ENCODE measurements at places on chromosomes 7 and 10. TPM values are rescaled to one million over a fixed set of nuclear protein-coding genes. Genes with fewer than 3 reads are reported as not detected.

POLR1F gene
- total RNA-seq = 18.2 TPM

GRCh38 chr10:3427347-3427746, 254.8 kb upstream of the PITRM1 start:
- DNase-seq = no peak

DNA sequence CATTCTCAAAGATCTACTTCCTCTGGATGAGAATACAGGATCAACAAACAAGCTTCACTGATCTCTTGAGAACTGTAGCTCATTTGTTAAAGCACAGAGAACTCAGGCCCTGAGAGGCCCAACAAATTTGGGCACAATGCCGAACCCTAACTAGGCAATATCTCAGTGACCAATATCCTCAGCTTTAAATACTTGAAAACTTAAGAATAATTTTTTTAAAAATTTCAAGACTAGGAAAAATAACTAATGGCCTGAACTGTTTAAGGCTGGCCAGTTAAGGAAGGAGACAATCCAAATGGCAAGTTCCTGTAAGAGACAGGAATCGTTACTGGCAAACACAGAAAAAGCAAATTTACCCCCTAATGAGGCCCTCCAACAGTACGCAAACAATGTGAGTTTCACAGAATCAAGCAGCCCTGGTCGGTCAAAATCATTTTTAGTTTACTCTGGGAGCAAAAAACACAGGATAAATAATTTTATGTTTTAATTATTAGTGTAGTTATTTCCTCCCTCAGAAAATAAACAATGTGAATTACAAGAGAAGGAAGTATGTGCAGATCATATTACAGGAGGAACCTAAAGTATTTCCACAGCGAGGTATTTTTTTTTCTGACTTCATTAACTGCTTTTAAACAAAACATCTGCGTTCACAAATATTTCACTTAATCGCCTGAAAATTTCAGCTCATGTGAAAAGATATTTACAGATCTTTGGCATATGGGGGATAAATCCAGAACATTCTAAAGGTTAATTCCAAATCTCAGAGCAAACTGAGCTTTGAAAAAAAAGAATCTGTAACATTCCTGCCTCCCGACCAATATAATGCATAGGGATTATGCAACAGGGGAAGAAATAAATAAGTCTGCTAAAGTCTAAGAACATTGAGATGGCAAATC, 39.5 kb downstream of the NT5C2 start:
- DNase-seq = no peak

DNA sequence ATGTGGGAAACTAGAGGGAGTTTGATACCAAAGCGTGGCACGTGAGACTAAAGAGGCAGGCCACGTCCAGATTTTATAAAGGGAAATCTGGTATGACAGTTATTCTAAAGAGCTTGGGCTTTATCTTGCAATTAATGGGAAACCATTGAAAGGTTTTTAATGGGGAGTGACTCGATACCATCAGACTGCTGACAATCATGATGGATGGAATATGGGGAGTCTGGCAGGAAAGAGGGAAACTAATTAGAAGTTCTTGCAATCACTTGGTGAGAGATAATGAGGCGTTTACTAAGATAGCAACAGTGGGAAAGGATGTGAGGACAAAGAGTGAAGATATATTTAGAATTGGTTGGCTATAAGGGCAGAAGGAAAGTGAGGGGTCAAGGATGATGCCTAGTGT, 94.0 kb downstream of the MBL2 start:
- no peak for DNase-seq

GRCh38 chr10:123136806-123137642, 1.3 kb downstream of the HMX3 start:
- DNase-seq = peak; percentile 72

PTPRZ1 gene
- total RNA-seq = not detected

GRCh38 chr7:48300301-48300700, 129.0 kb downstream of the ABCA13 start:
- no peak for DNase-seq

- DNase-seq = no peak
Measured at GRCh38 chr10:122157451-122157850, 113.6 kb upstream of the BTBD16 start.

HOXA7 gene
- 1.7 TPM for total RNA-seq

GRCh38 chr7:78355834-78356233, 557.3 kb downstream of the PHTF2 start:
- DNase-seq = no peak

- DNase-seq = no peak
Measured at GRCh38 chr10:65355141-65355680, 1570.6 kb upstream of the LRRTM3 start.

DNA sequence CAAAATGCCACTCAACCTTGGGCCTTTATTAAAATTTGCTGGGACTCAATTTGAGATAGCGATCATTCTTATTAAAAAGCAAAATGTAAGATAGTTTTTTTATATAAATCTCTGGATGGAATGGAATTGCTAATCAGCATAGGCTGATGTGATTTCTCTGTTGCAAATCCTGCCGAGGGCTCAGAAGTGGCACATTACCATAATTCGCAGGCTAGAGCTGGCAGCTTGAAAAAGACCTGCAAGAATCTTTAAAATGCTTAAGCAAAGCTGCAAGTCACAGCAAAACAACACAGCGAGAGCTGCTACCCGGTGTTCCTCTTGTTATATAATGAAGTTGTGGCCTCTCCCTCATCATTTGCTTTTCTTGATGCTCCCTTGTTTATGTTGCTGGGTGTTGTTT, 448.1 kb downstream of the GATA3 start:
- DNase-seq = no peak

GRCh38 chr7:1695800-1696454, 25.9 kb downstream of the ELFN1 start:
- DNase-seq = no peak

- DNase-seq = no peak
Measured at GRCh38 chr10:14727924-14728323, 46.8 kb downstream of the FAM107B start.

DNA sequence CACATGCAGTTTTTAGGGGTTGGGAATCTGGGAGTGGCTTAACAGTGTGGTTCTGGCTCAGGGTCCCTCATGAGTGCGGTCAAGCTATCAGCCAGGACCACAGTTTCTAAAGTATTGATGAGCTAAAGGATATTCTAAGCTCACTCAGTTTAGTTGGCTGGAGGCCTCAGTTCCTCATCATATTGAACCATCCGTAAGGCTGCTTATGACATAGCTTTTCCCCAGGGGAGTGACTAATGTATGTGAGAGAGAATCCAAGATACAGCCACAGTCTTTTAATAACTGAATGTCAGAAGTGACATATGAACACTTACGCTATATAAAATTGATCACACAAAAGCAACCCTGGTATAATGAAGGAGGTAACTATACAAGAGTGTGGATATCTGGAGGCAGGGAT, 245.3 kb downstream of the POLR1F start:
- no peak for DNase-seq

DNA sequence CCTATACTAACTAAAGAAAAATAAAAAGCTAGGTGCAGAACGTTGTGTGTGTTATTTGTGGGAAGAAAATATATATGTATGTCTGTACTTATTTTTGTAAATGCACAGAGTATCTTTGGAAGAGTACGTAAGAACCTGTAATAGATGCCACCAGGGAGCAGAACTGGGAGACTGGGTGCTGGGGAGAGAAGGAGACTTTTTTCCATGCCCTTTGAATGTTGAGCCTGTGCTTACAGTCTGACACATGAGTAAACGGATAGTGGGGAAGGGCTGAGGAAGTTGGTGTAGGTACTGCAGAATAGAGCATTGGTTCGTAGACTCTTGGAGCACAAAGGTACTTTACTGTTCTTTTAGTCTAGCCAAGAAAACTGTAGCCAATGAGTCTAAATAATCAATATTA, 1.3 kb upstream of the SCRN1 start:
- DNase-seq = no peak

GRCh38 chr10:113474752-113475151, 78.1 kb upstream of the HABP2 start:
- DNase-seq = peak; percentile 34

GRCh38 chr7:104814671-104815400, 199.2 kb upstream of the KMT2E start:
- DNase-seq = no peak

DNA sequence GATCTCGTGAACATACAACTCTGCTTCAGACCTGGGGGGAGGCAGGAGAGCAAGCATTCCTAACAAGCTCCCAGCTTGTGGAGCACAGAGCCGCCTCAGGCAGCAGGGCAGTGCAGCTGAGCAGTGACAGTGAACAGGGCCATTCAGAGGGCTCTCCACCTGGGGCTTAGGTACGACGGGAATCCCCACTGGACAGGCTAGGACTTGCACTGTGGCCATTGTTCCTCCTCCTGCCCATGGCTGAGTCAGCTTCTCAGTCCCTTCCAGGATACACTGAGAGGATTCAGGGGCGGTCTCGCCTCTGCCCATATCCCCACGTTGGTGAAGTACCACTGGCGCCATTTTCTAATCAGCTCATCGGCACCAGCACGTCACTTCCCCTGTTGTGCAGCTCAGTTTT, 71.1 kb downstream of the FIGNL1 start:
- DNase-seq = no peak

DNA sequence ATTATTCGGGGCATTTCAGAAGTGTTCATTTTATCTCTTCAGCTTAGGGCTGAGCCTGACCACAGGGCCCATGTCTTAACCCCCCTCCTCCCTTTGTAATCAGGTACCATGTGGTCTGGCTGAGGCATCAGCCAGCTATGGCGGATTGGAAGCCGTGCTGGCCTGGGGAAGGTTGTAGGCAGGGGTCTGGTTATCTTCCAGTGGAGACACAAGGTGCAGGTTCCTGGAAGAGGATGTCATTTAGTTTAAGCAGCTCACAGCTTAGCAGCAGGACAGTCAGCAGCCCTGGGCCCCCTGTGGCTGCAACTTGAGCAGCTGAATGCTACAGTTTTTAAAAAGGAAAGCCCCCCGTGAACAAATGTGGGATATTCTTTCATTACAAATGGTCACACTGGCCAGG, 22.1 kb downstream of the BAG3 start:
- no peak for DNase-seq

CPEB3 gene
- total RNA-seq = 0.53 TPM

- no peak for DNase-seq
Measured at GRCh38 chr10:79048639-79049550, 19.9 kb upstream of the ZMIZ1 start.

- DNase-seq = no peak
Measured at GRCh38 chr10:132981746-132982145, 39.4 kb upstream of the CFAP46 start.

DNA sequence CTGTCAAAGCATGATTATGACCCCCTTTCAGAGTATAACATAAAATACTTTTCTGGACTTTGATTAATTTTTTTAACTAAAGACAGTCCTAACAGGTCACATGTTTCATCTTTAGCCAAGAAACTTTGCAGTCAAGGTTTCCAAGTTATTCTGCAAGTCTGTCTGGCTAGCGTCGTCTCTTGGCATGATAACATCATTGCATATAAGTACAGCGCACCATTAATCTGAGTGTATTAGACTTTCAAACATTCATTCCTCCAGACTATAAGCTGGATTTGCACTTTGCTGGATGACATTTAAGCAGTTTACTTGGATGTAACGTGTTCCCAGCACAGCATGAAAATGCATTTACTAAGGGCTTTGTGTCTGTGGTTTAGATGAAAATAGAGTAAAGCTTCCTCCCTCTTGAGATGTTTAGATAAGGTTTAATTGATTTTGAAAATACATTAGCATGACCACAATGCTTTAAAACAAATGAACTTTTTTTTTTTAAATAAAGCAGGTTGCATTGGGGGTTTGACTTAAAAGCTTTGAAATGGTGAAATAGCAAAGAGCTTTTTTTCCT, 349.0 kb upstream of the MTPN start:
- DNase-seq = no peak

DNA sequence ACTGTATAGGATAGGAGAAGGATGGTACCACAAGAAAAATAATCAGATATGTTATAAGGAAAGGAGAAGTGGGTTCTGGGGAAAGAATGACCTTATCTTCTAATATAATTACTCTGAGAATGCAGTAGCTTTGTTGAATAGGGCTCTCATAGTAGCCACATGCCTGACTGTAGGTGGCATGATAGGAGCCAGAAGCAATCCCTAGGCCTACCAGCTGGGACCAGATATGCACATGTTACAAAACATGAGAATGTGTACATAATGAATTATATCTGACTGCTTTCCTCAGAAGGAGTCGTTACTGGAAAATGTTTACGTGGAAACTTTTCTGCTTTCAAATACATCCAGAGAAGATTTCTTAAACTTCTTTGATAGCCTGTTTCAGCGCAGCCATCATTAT, 53.2 kb upstream of the FAM3C start:
- no peak for DNase-seq

SLC16A9 gene
- 4.0 TPM for total RNA-seq

DNA sequence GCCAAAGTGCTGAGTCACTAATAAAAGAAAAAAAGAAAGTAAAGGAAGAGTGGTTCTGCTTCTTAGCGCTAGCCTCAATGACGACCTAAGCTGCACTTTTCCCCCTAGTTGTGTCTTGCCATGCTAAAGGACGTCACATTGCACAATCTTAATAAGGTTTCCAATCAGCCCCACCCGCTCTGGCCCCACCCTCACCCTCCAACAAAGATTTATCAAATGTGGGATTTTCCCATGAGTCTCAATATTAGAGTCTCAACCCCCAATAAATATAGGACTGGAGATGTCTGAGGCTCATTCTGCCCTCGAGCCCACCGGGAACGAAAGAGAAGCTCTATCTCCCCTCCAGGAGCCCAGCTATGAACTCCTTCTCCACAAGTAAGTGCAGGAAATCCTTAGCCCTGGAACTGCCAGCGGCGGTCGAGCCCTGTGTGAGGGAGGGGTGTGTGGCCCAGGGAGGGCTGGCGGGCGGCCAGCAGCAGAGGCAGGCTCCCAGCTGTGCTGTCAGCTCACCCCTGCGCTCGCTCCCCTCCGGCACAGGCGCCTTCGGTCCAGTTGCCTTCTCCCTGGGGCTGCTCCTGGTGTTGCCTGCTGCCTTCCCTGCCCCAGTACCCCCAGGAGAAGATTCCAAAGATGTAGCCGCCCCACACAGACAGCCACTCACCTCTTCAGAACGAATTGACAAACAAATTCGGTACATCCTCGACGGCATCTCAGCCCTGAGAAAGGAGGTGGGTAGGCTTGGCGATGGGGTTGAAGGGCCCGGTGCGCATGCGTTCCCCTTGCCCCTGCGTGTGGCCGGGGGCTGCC, at the start of gene IL6:
TSS of gene IL6 (plus strand) at position 294 of the 807 bp plus-strand sequence. CDS start at position 357, 63 bp downstream.
- DNase-seq = peak; percentile 77

CALN1 gene
- not detected for total RNA-seq

GRCh38 chr7:138797715-138798320, at the start of the genes ATP6V0A4 and TMEM213:
Gene ATP6V0A4, minus strand, starts transcription at chr7:138798196. Its CDS starts 26,949 bp downstream, at chr7:138771247.
Gene TMEM213, plus strand, starts transcription at chr7:138797994. Its CDS starts 111 bp downstream, at chr7:138798105.
- no peak for DNase-seq

GRCh38 chr10:15316871-15317464, 54.1 kb downstream of the FAM171A1 start:
- DNase-seq = no peak

PRSS2 gene
- not detected for total RNA-seq

SUPV3L1 gene
- total RNA-seq = 23.3 TPM

GRCh38 chr7:12436126-12436525, 32.5 kb upstream of the VWDE start:
- no peak for DNase-seq
